Activated CD4-positive, CD25-positive, alpha-beta regulatory T cell treated with anti-CD3 and anti-CD28 coated beads, Interleukin-2, amount 50 U/mL, for 16 hours (primary cell): ENCODE measurements at places on chromosomes 12 and 14.

- DNase-seq, result no peak
Observed at GRCh38 chr12:121516437-121517011, 64.3 kb downstream of the KDM2B start.

GRCh38 chr12:130333341-130333740 lies 4.3 kb upstream of the PIWIL1 start:
- no peak for DNase-seq

DNA sequence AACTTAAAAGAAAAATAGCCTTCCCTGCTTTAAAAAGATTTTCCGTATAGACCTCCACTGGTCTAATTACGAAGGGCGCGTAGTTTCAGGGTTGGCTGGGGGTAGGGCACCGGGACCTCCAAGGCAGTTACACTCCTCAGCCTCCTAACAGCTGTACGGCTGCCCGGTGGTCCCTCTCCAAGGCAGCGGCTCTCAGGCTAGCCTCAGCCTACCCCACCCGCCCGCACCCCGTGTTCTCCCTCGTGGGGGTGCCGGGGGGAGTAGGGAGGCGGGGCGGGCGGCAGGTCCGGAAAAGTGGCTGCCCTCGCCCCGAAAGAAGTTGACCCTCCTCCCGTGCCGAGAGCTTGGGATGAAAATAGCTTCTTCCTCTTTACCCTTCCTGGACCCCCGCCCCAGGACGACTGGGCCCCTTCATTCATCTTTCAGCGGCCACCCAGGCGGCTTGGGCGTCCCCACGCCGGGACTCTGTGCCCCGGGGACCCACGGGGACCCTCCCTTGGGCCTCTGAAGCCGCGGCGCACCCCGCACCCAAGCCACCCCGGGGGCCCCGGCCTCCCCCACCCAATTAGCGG lies 991 bp upstream of the RCOR1 start:
- DNase-seq, result no peak

- DNase-seq, result no peak
Observed at GRCh38 chr14:94774344-94775090, 4.6 kb upstream of the GSC start.

DNA sequence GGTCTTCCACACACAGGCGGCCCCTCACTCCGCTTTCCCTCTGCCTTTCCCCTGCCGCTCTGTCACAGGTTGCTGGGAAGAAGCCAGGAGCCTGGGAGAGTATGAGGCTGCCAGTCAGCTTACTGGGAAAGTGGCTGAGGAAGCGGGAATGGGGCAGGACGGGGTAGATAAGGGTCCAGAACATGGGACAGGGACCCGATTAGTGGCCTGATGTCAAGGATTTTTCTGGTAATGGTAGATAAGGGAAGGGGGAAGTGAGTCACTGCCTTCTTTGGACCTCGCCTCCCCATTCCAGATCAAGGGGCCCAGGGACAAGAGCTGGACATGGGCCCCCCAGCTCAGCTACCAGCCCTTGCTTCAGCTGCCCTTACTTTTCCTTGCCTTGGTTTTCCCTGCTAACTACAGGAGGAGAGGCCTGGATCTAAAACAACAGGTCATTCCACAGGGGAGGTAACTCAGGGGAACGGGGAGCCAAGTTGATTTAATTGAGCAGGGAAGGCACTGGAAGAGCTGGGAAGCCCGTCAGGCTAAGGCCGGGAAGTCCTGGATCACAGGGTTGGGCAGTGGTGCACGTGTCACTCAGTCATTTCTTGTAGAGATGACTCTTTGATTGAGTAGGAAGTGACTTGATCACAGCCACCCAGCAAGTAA lies 3.5 kb upstream of the LPAR5 start:
- DNase-seq, result no peak

DNA sequence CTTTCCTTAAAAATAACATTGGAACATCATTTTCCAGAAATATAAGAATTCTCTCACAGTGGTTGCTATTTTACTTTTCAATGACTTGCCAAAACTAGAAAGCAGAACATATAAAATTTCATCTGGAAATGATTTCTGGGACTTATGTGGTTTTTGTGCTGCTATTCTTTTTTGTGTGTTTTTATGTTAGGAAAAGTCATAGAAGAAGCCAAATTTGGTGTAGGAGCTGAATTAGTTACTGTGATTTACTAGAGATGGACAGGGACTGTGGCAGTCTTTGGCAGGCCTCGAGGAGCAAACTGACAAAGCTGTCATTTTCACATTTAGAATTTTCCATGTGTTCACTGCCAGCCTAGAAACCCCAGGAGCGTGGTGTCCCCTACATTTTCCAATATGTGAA lies 38.3 kb upstream of the LDHB start:
- no peak for DNase-seq

GRCh38 chr12:25716842-25717241 lies 163.8 kb upstream of the LMNTD1 start:
- no peak for DNase-seq

DNA sequence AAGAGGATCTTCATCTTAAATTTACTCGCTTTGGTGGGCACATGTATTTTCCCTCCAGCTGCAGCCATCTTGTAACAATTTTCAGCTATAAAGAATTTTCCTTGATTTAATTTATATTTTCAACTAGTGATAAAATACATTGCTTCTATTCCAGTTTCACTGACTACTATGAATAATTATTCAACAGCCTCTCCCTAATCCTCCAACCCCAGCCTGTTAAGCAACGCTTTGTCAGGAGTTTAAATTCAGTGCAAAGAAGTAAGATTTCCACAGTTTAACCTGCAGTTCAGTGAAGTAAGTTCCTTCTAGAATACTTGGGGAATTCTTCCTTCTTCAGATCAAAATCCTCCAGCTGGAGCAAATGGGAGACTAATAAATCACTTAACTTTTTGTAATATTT lies 180.2 kb downstream of the MSRB3 start:
- DNase-seq, result no peak

DNA sequence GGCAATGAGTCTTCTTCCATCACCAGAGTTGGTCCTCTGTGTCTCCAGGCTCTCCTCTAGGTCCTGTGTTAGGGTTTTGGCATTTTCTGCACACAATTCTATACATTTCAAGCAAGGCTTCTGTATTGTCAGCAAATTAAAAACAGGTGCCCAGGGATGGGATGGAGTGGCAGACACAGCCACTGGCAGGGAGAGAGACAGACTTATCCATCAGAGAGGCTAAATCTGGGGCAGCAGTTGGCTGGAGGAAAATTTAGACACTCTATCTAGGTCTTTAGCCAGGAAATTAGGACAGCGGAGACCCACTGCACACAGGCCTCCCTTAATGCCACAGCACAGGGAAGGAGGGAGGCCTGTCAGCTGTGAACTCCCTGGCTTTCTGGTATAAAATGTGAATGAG lies 20.2 kb downstream of the PLEKHD1 start:
- DNase-seq, result no peak

GRCh38 chr12:3225796-3226180 lies 148.6 kb downstream of the TSPAN9 start:
- DNase-seq, result no peak

- DNase-seq, result no peak
Observed at GRCh38 chr14:104510216-104510615, 69.3 kb upstream of the C14orf180 start.

GRCh38 chr12:29224572-29224971 lies 75.5 kb downstream of the FAR2 start:
- no peak for DNase-seq

DNA sequence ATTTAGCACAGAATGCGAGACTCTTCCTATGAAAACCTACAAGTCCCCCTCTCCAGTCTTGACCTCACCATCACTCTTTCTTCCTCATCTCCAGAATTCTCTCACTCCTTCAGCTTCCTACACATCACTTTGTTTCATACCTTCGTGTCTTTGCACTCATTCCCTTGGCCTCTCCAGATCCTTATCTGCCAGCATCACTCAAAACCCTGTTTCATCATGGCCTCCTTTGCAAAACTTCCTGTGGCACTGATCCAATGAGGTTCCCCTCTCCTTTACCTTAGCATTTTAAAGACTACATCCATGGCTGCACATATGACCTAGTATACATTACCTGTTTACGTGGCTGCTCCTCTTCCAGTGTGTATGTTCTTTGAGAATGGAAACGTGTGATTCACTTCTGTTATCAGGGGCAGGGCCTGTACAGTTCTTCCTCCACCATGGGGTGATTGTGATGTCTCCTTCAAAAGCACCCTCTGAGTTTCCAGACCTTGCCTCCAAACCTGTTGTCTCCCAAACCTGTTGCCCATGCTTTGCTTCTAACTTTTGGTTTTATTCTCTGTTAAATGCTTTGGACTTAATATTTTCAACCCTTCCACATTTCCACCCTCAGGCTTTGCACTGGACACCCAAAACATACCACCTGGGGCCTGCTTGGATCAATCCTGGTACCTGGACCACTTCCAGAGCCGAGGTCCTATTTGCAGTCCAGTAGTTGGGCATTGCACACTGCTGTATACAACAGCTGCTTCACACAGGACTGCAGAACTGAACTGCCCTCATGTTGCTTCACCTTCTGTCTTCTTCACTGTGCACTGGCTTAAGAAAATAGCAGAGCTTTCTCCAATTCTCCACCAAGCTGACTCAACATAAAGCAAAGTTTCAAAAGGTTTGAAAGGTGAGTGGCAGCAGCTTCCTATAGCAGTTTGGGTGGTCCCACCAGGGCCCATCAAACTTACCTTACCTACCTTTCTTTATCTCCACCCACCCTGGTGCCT lies 131.7 kb downstream of the LLPH start:
- no peak for DNase-seq

DNA sequence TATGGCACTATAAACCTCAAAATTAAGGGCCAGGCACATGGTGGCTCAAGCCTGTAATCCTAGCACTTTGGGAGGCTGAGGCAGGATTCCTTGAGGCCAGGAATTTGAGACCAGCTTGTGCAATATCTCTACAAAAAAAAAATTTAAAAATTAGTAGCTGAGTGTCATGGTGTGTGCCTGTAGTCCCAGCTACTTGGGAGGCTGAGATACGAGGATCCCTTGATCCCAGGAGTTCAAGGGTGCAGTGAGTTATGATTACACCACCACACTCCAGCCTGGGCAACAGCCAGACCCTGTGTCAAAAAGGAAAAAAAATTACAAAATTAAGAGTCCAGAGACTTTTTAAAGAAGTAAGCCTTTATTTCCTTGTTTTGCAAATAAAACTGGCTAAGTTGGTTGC lies 1.8 kb upstream of the GCN1 start:
- no peak for DNase-seq

- DNase-seq, result no peak
Observed at GRCh38 chr14:51014086-51014485, 69.8 kb upstream of the PYGL start.

GRCh38 chr12:85920324-85920947 lies 46.3 kb downstream of the NTS start:
- no peak for DNase-seq

GRCh38 chr12:65756956-65757511 lies 67.2 kb upstream of the HMGA2 start:
- no peak for DNase-seq
